Activated CD4-positive, alpha-beta T cell treated with anti-CD3 and anti-CD28 coated beads for 1 hour (primary cell): ENCODE measurements at places on chromosomes 3 and 15.
A peak's percentile ranks its signal among the peaks of the same experiment; 100 is the strongest.

DNA sequence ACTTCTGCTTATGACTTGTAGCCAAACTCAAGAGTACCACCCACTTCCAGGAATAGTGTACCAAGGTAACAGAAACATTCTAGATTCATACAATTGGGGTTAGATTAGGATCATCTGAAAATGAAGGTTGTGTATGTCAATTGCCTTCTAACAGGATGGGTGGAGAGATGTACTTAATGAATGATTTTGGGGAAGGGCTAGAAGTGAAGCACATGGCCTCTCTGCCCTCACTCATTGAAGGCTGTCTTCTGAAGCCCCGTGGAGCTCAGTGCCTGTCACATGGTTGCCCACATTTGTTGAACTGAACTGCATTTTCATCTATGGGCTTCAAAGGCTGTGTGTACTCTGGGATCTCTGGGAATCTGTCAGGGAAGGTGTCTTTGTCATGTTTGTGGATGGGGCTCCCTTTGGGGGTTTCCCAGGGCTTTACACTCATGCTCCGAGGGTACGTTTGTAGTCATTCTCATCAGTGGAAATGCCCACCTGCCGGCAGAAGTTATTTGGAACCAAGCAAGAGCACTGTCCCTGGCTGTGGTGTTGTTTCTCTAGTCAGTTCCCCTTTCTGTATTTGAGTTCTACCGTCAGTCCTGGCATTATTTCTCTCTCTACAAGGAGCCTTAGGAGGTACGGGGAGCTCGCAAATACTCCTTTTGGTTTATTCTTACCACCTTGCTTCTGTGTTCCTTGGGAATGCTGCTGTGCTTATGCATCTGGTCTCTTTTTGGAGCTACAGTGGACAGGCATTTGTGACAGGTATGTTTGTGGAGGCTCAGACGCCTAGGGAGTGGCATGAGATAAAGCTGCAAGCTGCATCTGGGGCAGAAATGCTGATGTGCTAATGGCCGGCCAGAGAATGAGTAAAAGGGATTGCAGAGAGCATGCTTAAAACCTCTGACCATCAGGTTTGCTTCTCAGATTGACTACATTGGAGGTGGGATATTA is 22.4 kb downstream of the CD86 start:
- no peak for DNase-seq

DNA sequence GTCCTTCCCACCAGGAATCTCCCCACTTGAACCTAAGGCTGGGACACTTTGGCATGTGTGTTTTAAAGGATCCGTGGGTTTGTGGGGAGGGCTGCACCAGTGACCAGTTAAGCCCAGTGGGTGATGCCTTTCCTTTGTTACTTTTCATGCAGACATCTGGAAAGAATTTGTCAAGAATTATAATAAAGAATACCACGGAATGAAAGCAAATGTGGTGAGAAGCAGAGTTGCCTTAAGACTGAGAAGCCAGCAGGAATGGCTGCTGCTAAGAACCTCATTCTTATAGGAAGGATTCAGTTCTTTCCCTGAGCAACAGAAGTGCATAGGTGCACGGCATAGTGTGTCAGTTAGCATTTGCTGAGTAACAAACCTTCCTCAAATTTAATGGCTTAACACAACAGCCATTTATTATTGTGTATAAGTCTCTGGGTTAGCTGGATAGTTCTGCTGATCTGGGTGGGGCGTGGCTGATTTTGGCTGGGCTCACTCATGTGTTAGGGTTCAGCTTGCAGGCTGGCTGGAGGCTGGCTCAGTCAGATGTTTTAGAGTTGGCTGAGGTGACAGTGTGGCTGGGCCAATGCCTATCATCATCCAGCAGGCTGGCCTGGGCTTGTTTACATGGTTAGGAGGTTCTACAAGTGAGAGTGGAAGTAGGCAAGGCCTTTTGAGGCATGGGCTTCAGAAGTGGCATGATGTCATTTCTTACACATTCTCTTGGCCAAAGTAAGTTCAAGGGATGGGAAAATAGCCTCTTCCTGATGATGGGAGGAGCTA is 262.7 kb upstream of the CTDSPL start:
- no peak for DNase-seq

DNA sequence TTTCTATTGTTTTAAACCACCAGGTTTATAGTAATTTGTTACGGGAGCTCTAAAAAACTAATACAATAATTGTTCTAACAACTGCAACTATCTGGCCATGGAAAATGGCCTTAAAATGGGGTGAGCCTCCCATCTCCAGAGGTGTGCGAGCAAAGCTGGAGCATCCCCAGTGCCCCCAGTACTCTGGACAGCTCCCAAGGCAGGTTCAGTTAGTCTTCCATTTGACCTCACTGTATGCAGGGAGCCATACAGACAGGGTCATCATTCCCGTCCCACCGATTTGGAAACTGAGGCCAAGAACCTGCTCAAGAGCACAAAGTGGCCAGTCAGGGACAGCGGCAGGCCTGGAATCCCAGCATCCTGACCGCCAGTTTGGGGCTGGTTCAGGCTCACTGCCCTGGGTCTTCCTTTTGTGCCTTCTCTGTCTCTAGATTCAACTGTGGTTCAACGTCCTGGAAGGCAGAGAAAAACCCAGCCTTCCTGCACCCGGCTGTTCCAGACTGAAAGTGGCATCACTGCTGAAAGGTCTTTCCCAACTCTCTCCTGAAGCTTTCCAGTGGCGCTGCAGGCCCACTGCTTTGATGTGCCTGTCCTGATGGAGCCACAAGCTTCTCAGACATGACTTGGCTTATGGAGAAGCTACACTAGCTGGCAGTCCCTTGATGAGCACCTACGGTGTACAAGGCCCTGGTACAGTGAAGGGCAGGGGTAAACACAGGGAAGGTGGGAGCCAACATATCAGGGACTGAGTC is 76.6 kb upstream of the LINGO1 start:
- DNase-seq, result no peak

GRCh38 chr3:178618197-178618596 is 82.0 kb downstream of the KCNMB2 start:
- DNase-seq, result no peak

DNA sequence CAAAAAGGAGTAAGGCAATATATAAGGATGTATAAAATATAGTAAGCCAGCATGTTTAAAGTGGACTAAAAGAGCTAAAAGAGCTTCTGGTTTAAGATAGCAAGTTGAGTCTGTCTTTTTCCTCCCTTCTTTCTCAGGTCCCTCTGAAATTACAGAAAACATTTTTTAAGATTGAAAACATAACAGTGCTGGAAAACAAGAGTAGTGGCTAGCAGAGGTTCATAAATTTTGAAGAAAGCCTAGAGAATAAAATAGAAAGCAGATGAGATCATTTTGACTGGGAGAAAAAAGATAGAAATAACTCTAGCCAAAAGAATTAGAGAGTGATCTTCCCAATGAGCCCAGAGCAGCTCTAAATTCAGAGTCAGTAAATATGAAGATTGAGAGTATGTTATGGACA is 41.9 kb downstream of the ATP8B4 start:
- DNase-seq, result no peak

- DNase-seq, result no peak
Measured at GRCh38 chr3:68876112-68876713, 56.1 kb downstream of the TAFA4 start.

DNA sequence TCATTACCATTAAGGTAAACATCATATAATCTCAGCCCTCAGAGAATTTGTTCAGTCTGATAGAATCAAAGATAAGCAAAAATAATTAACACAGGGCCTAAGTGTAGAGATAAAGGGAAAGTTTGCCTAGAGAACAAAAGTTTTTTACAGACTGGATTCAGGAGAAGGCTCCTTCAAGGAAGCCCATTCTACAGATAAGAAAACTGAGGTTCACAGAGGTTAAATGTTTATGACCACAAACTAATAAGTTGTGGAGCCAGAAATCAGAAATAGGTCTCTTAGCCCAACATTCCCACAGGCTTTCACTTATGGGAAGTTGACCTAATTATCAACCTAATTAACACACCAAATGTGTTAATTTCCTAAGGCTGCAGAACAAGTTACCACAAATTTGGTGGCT is 110.7 kb downstream of the ZMAT3 start:
- no peak for DNase-seq

GRCh38 chr15:78712797-78713515 is 71.9 kb upstream of the CHRNB4 start:
- no peak for DNase-seq

GRCh38 chr3:61018807-61019206 is 232.4 kb downstream of the FHIT start:
- no peak for DNase-seq

GRCh38 chr15:61411902-61412510 is 182.9 kb upstream of the RORA start:
- DNase-seq, result no peak

GRCh38 chr3:127088511-127089351 is 104.2 kb upstream of the PRR23E start:
- DNase-seq, result no peak

GRCh38 chr3:7953449-7954014 is 548.1 kb upstream of the LMCD1 start:
- no peak for DNase-seq

DNA sequence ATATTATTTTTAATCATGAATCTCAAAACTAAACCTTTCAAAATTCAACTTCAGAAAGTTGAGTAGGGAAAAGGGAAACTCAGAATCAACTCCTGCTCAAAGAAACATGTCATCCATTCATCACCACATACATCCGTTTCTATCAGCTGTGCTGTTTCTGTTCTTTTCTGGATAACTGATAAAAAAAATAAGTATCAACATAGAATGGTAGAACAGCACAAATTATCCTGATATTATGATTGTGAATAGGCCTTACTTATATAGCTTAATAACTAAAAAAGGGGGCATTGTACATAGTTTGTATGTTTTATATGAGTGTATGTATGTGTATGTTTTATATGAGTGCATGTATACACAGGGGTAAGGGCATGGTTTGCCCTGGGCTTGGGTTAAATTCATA is 3.1 kb downstream of the TM4SF1 start:
- no peak for DNase-seq

GRCh38 chr3:105827959-105828358 is 40.9 kb downstream of the CBLB start:
- DNase-seq, result no peak

- DNase-seq, result no peak
Measured at GRCh38 chr15:85718981-85719380, 75.7 kb downstream of the KLHL25 start.

- no peak for DNase-seq
Measured at GRCh38 chr3:45957586-45957985, 14.3 kb downstream of the CXCR6 start.

DNA sequence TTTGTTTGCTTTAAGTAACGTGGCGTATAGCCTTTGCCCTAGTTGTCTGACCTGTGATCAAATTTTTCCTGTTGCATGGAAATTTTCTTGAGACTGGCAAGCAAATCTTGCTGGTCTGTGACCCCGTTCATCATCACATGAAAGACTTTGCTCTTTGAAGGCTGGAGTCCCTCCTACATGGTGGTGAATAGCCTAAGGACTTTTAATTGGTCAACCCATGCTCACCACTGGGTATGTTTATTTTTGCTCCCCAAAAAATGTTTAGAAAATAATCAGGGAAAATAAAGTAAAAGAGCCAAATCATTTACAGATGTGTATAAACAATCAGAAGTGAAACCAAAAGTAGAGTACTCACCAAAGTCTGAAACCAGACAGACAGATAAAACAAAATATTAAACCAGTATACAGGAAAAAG is 1075.3 kb upstream of the ALCAM start:
- no peak for DNase-seq

DNA sequence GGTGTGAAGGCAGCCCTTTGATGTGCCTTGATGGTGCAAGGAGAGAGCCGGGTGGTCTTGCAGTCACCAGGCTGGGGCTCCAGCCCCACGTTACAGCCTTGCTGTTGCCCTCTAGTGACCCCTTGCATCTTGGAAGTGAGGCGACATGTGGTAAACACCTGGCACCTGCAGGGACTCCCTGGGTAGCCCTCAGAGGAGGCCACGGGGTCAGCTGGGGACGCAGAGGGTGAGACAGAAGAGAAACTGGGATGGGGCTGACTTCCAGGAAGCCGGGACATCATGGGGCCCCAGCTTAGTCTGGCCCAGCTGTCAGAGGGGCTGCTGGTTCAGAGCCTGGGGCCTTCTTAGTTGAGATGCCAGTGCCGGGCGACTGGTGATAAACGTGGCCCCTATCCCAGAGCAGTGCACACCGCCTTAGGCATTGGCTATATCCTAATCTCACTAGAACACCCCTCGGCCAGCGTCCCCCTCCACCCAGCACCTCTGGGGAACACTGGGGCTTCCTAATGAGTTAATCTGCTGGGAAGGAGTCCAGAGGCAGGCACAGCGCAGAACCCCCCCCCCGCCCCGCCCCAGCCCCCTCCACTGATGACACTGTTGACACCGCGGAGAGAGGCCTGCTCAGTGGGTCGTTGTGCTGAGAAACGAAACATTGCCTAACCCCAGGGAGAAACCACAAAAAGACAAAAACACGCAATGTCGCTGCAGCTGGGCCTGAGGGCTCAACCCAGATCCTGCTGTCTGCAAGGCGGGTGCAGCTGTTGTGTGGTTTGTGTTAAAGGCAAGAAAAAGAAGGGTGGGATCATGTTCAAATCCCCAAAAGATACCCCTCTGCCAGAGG is 60.5 kb upstream of the KLF13 start:
- peak; percentile 51 for DNase-seq

- DNase-seq, result no peak
Measured at GRCh38 chr3:179526989-179527391, 35.7 kb upstream of the ACTL6A start.

GRCh38 chr3:15385901-15386653 is 41.3 kb downstream of the METTL6 start:
- no peak for DNase-seq

- DNase-seq, result no peak
Measured at GRCh38 chr15:63402498-63403253, 21.0 kb upstream of the CA12 start.

- DNase-seq, result no peak
Measured at GRCh38 chr15:39444735-39445470, 136.0 kb upstream of the THBS1 start.

GRCh38 chr3:37179144-37179967 is 5.0 kb upstream of the LRRFIP2 start:
- no peak for DNase-seq

DNA sequence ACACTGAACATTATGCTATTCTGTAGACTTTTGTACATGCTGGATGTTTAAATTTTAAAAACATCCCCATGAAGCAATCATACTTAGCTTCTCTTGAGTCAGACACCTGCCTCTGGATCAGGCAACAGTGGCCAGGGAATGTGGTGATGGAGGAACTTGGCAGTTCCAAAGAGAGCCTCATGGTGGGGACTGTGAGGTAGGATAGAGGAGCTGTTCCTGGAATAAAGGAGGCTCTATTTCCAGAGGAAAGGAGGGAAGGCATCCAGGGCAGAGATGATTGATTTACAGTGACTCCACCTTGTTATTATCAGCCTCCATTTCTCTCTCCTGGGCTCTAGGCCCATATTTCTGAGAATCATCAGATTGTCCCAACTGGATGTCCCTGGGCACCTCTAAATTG is 35.0 kb upstream of the ABHD17C start:
- DNase-seq, result no peak

- no peak for DNase-seq
Measured at GRCh38 chr3:46932455-46933225, 43.9 kb downstream of the CCDC12 start.

DNA sequence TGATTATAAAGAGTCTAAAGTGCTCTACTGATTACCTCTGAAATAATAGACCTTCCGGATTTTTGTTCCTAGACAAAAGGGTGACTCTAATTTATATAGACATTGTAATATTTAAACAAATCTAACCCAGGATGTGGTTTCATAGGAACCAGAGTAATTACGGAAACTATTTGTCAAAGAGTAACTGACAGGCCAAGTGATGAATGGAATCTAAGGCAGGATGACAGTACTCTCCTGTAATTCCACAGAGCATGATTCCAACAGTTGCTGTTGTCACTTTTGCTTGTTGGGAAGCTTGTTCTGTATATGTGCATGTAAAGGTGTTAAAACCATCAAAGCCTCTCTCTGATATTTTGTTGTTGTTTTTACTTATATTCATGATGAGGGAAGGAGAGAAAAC is 1141.0 kb downstream of the IGSF11 start:
- DNase-seq, result no peak
